ENCODE measurements at places on chromosomes 1 and 21.
A peak's percentile ranks its signal among the peaks of the same experiment; 100 is the strongest.

DNA sequence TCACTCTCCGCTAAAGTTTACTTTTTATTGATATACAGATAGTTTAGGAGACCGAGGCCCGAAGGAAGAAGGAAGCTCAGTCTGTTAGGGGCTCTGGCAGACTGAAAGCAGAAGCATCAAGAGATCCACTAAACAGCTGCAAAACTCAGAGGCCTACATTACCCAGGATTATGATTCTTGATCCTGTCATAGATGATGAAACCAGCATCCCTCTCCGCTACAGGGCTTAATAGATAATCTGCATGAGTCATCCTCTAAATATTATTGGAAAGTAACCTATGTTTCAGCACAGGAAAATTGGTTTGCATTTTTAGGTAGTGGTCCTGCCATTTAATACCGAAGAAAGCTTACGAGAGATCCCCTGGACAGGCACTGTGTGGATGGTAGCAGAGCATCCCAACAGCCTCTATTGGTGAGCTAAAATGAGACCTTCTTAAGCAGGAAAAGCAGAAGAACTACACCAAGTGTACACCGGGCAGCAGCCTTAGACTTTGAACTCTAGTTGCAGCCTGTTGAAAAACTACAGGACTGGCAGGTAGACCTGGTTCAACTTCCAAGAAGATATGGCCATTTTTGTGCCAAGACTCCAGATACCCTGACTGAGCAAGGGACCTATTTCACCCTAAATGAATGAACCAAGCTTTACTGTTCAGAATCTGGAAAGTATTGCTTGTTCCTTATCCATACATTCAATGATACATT is 6.8 kb downstream of the CASQ2 start:
- no peak for DNase-seq

- DNase-seq, result no peak
These were observed 20.7 kb downstream of the KCNA2 start for GRCh38 chr1:110585481-110585880.

GRCh38 chr1:228902781-228903433 is 167.6 kb downstream of the RHOU start:
- no peak for DNase-seq

DNA sequence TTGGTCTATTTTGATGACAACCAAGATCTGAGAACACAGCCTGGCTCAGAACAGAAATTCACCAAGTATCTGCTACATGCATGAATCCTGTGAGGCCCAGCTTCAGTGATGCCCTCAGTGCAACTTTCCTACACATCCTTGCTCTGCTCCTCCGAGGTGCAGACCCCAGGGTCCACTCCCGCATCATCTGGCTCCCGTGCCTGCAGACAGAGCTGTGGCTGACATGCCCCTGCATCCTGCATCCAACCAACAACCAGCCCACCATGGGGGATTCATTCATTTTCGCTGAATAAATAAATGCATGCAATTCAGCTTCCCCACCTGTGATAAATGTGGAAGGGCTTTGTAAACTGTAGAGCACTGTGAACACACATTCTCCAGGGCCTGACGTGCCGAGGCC is 112.3 kb downstream of the GLIS1 start:
- DNase-seq, result no peak

- DNase-seq, result no peak
These were observed 140.6 kb downstream of the SYT2 start for GRCh38 chr1:202569393-202570322.

DNA sequence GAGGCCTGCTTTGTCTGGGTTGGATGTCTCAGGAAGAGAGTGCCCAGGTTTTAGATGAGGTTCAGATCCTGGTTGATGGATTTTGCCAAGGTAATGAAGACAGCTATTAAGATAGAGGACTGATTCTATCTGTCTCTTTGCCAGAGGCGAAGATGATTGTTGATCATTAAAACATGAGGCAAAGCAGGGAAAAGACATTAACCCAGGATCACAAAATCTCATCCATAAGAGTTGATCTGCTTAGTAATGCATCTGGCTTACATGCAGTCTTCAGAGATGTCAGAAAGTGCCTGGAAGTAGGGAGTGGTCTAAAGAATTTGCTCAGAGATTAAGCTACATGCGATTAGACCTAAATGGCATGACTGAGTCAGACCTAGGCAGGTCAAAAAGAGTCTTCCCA is 229.6 kb upstream of the PLD5 start:
- DNase-seq, result no peak

GRCh38 chr1:233268389-233269022 is 27.0 kb downstream of the PCNX2 start:
- no peak for DNase-seq

GRCh38 chr1:85289207-85289847 is 12.9 kb upstream of the BCL10 start:
- DNase-seq, result peak; percentile 63

DNA sequence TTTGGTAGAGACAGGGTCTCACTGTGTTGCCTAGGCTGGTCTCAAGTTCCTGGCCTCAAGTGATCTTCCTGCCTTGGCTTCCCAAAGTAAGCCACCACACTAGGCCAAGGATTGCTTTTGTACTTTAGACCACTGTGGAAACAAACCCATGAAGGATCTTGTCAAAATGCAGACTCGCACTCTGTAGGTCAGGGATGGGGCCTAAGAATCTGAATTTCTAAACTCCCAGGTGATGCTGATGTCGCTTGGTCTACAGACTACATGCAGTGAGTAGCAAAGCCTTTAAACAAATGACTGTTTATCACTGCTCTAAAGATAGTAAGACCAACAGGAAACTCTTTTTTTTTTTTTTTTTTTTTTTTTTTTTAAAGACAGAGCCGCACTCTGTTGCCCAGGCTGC is 54.1 kb upstream of the MUTYH start:
- DNase-seq, result no peak

- DNase-seq, result no peak
These were observed 510.5 kb downstream of the PLPP3 start for GRCh38 chr1:56068908-56069307.

GRCh38 chr1:31515056-31515775 is 61.1 kb upstream of the TINAGL1 start:
- DNase-seq, result no peak

GRCh38 chr1:243246916-243247315 is 8.2 kb downstream of the CEP170 start:
- no peak for DNase-seq

- DNase-seq, result no peak
These were observed 51.1 kb downstream of the PRDM16 start for GRCh38 chr1:3120140-3120539.

DNA sequence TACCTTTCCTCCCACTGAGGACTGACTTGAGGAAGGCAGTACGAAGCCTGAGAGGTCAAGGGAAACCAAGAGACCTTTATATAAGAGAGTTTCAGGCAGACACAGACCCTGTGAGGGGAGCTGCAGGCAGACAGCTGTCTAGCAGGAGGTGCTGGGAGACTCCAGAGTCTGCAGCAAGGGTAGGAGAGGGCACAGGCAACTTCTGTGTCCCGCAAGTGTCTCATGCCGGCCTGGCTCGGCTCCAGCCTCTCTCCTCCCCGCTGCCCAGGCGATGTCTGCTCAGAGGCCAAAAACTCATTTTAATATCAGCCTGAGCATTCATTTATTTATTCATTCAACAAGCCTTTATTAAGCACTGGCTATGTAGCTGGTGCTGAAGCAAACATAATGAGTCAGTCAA is 83.0 kb downstream of the KIRREL1 start:
- no peak for DNase-seq

DNA sequence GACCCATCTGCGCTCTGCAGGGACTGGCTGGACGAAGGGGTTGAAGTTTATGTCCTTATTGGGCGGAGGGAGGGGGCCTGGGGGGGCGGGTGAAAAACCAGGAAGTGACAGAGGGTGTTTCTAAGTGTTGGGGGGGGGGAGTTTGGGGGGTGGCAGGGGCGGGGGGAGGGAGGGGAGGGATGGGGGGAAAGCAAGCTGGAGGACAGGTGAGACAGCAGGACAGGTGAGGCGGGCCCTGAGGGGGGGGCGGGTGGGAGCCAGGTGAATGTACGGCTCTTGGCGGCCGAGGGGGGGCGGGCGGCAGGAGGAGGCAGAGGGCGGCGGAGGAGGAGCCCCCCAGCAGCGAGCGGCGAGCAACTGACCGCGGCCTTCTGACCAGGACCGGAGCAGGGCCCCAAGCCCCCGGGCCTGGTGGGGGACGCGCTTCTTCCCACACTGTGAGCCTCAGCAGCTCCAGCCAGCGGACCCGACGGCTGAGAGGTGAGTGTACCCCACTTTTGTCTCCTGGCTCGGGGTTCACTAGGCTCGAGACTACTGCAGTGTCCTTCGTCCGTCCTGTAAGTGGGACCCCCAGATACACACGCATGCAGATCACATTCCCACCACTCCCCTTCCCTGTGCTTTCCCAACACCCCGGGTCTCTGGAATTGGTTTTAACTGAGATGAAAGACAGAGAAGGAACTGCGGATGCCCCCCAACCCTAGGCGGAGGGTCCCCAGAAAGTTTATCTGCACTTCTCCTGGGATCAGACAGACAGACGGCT is at the start of gene ZBTB7B:
TSS of gene ZBTB7B (plus strand) at position 339 of the 763 bp plus-strand sequence. CDS start 11,859 bp downstream, outside the sequence.
- DNase-seq, result no peak

GRCh38 chr1:91501523-91501851 is 836 bp downstream of the CDC7 start:
- no peak for DNase-seq

- no peak for DNase-seq
These were observed 3.9 kb upstream of the TGFBR3 start for GRCh38 chr1:91889717-91890459.

DNA sequence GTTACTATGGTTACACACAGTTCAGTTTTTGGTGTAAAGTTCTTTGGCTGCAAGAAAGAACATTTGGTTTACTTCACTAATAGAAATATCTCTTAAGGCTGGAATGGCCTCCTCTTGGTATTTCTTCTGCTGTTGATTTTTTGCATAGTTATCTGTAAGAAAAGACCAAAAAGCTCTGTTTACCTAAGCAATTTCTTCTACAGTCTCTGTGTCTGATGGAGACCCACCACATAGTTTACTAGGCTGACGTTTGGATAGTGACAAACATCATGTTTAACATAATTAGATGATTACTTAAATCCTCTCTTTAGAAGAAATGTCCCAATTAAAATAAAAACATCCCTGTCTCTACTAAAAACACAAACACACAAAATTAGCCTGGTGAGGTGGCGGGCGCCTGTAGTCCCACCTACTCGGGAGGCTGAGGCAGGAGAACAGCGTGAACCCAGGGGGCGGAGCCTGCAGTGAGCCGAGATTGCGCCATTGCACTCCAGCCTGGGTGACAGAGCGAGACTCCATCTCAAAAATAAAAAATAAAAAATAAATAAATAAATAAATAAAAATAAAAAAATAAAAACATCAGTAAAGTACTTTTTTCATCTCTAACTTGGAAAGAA is 7.2 kb downstream of the PIGP start:
- no peak for DNase-seq

- DNase-seq, result no peak
These were observed 52.9 kb upstream of the ZNF326 start for GRCh38 chr1:89942014-89942413.

DNA sequence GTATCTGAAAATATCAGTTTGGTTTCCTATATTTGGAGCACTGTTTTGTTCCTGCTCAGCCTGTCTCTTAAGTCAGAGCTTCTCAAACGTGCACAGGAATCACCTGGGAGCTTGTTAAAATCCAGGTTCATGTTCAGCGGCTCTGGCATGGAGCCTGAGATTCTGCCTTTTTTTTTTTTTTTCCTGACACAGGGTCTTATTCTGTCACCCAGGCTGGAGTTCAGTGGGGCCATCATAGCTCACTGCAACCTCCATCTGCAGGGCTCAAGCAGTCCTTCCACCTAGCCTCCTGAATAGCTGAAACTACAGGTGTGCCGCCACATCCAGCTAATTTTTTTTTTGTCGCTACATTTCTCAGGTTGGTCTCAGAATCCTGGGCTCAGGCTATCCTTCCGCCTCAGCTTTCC is 12.2 kb upstream of the SELENON start:
- no peak for DNase-seq

DNA sequence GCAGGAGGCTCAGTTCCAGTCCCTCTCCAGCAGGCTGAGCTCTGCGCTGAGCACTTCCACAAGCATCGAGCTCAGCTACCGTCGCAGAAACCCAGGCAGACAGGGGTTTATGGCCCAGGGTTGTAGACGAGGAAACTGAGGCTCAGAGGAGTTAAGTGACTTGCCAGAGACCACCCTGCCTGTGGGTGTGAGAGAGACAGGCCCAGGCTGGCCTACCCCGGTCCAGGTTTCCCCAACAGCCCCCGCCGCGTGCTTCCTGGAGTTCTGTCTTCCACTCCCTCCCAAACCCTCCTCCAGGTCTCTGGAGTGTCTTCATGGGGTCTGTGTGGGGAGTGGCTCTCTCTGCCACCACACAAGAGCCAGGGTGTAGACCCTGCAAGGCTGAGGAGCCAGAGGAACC is 615.9 kb downstream of the PTPRU start:
- no peak for DNase-seq

- DNase-seq, result no peak
These were observed 50.0 kb upstream of the SYT6 start for GRCh38 chr1:114203595-114204128.

- DNase-seq, result no peak
These were observed 204.9 kb downstream of the KCNJ6 start for GRCh38 chr21:37711286-37711829.

DNA sequence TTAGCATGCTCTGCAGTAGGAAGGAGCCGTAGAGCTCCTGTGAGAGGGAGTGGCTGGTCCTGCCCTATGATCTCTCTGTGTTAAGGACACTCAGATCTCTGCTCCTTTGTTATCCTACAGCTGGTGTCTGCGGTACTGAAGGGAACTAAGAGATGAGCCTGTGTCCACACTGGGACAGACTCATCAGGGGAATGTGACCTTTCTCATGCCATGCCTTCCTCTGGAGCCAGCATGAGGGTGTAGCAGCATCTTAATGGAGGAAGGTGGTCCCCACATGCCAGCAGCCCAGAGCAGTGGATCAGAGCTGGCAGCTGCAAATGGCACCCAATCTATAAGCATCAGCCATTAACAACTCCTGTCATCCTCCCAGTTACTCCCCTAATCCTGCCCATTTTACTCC is 24.7 kb upstream of the GUCA2B start:
- DNase-seq, result no peak

DNA sequence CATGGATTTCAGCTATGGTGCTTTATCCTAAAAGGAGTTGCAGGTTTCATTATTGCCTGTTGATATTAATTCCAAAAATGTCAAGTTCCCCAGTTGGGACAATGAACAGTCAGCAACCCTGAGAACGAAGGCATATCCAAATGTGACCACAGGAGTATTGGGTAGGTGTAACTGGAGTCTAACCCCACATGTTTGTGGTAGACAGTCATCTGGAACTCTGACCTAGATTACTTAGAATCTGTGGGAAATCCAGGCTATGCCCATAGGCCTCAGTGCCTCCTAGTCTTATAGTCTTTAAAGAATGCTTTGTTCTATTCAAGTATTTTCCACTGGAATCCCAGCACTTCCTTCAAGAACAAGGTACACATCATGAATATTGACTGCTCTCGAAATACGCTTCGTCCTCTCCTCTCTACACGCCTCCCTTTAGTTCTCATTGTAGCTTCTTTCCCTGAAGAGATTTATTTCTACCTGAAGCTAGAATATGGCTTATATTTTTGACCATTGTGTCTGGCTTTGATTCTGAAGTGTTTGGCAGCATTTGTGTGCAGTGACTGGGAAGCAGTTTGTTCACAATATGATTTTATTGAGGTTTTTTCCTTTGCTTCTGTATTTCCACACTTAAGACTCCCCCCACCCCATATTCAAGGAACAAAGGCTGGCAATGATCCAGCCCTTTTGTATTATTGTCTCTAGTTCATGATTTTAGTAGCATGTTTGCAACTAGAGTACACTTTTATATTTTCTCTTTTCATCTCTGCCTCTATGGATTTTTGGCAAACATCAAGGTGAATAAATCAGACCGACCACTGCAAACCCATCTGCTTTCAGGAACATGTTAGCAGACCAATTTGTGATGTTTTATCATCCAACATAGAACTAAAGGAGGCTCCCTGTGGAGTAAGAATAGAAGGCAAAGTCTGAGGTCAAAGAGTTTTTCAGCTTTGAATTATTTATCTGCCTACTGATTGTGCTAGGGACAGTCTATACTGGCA is 178.6 kb downstream of the GPR52 start:
- DNase-seq, result no peak
